Stimulated activated CD8-positive, alpha-beta memory T cell treated with anti-CD3 and anti-CD28 coated beads, Interleukin-4, amount 100 ng/mL, for 1 hour (primary cell): ENCODE measurements at places on chromosomes 7 and 10.
A peak's percentile ranks its signal among the peaks of the same experiment; 100 is the strongest.

DNA sequence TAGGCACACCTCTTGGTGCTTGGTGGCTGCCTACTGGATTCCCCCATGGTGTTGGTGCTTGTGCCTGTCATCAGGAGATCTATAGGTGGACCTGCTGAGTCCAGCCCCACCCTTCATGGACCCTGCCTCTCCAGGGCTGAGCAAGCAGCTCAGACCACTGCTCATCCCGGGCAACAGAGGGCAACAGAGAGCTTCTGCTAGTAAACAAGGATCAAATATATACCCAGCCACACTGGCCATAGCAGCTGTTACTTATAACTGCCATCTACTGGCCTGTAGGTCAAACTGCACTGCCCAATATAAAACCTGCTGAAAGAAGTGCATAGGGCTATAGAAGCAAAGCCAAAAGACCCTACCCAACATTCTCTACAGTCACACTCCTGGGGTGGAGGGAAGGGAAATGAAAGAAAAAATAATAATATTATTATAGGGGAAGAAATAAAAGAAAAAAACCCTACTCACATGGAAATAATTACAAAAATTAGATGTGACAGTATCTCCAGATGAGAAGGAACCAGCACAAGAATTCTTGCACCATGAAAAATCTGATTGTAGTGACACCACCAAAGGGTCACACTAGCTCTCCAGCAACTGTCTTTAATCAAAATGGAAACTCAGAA is 54.9 kb upstream of the ZNF800 start:
- peak; percentile 21 for DNase-seq

DNA sequence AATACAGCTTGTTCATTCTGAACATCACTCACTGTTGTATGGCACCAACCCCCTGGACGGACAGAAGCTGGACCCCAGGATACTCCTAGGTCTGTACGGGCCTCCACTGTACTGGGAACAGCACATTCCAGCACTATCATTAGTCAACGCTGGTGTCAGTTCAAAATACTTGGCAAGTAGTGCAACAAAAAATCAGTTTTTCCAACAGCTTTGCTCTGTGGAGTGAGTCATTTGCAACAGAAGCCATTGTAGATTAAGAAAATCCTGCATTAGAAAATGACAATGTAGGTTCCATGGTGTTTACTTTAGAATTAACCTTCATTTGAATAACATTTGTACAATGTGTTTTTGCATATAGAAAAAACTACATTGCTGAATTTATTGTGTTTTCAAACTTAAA is 266.6 kb downstream of the HDAC9 start:
- DNase-seq, result no peak

- DNase-seq, result no peak
Measured at GRCh38 chr7:2934984-2935740, 91.1 kb upstream of the GNA12 start.

DNA sequence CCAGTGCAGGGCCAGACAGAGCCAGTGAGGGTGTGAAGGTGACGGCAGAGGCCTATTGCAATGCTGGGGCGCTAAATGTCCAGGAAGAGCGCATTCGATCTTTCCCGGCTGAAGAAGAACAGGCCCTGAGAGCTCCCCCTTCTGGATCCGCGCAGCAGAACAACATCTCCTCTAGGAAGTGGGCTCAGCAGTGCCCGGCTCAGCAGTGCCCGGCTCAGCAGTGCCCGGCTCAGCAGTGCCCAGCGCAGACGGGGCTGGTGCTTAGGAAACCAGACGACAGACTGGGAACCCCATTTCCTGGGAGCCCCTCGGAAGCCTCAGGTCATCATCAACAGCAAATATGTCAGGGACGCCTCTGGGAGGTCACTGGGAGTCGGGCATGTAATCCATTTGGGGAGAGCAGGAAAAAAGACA is 4.7 kb upstream of the NOS3 start:
- no peak for DNase-seq

GRCh38 chr7:5698720-5699119 is 82.7 kb downstream of the RNF216 start:
- no peak for DNase-seq

DNA sequence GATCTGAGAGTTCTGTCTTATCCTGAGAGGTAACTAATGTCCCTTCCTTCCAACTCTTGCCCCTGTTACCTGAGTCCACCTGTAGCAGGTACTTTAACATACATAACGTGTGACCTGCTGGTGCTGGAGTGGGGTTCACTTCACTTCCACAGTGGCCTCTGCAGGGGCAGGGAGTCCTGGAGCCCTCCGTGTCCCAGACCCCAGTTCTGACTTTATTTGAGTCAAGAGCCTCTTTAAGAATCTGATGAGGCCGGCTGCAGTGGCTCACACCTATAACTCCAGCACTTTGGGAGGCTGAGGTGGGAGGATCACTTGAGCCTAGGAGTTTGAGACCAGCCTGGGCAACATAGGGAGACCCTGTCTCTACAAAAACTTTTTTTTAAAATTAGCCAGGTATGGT is 117.0 kb upstream of the RET start:
- DNase-seq, result no peak

- no peak for DNase-seq
Measured at GRCh38 chr7:13860734-13861133, 128.7 kb downstream of the ETV1 start.

DNA sequence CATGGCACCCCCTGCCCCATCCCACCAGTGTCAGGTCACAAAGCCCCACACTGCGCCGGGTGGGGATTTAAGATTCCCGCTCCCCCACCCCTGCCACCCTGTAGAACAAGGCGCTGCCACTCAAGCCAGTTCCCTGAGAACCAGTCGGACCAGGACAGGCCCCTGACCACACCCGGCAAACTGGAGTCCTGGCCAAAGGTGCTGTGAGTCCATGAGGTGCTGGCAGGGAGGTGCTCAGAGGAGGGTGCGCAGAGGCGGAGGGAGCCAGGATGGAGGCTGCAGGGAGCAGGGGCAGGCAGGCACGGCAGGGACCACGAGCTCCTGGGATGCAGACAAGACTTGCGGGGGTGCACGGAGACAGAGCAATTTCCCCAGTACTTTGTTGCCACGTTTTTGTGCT is 19.7 kb upstream of the GDI2 start:
- DNase-seq, result no peak

DNA sequence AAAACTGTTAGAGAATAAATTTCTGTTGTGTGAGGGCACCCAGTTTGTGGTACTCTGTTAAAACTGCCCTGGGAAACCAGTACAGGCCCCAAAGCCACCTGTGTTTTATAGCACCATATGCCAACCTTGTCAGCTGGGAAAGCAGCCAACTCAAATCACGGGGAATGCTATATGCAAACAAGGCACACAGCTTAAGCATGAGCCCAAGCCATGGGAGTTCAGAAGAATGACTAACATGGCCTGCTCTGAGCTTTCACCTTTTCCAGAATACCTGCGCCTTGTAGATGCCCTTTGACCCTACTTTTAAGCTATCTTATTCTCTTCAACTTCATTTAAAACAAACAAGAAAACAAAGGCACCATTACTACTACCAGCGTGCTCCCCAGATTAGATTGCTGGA is 5.5 kb upstream of the SLC25A13 start:
- no peak for DNase-seq

GRCh38 chr7:157981778-157982177 is 605.8 kb downstream of the PTPRN2 start:
- no peak for DNase-seq

DNA sequence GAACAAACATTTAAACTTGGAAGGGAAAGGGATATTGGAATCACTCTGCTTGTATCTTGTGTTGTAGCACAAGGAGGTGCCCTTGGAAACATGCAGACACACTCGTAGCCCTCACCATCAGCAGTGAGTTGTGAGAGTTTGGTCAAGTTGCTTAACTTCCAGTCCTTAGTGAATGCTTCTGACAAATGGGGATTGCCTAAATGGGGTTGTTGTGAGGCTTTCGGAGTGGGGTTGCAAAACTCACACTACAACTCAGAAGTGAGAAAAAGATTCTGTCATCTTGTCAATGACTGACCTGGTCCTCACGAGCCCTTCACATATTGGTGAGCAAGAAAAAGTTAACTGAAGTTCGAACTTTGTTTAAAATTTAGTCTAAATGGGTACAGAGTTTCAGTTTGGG is 29.0 kb upstream of the GSDME start:
- DNase-seq, result no peak

DNA sequence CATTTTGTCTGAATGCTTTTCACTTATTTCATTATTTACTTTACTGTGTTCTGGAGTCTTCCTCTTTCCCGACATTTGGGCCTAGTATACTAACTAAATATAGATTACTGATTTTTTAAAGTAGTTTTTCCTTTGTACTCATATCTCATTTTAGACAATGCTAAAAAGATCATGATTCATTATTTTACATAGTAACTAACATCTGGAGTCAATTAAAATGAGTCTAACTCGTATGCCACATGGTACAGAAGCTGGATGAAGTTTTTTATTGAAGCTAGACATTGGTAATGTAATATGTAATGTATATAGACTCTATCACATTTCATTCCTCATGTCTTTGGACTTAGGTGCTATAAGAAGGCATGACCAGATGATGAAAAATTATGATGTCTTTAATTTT is 156.3 kb upstream of the HGF start:
- DNase-seq, result no peak

GRCh38 chr7:102981451-102981850 is 68.7 kb downstream of the LRRC17 start:
- DNase-seq, result no peak

DNA sequence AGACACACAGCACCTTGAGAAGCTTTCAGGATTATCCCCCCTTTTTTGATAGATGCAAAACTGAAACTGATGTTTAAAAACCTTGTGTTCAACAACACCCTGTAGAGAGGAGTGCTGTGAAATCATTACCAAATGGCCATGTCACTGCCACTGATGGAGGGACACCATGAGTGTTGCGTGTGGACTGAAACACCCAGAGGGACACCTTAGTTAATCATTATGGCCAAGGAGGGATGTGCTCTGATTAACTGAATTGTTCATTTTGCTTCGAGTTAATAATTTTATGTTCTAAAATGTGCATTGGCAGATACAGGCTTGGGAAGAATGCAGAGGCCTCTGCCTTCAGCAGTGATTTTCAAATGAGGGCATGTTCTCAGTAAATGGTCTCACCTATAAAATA is 226.0 kb downstream of the KLF6 start:
- no peak for DNase-seq

DNA sequence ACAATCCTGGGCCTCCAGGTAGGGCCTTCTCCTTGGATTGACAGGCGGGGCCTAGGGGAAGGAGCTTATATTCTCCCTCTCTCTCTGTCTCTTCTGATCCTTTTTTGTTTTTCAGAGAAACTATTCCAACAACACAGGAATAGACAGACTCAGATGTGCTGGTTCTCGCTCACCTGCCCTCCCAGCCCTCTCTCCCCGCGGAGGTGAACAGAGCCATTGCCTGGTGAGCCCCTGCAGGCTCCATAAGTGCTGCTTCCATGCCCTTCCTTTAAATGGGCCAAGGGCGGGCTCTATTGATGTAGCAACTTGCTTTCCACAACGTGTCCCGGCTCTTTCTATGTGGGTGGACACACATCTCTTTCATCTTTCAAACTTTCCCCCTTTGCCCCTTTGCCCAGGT is 47.2 kb upstream of the IGFBP3 start:
- DNase-seq, result no peak

DNA sequence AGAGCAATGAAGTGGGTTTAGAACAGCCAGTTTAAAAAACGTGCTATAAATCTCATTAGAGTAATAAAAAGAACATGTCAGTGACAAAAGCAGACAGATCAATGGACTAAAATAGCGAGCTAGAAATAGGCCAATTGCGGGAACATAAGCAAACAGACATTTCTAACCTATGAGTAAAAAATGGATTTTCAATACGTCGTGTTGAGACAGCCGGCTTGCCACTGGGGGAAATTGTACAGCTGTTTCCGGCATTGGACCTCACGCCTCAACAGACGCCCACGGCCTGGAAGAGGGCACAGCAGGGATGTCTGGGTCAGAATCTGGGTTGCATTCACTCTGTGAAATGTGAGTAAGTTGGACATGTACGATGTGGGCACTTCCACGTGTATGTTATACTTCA is 92.9 kb downstream of the SVOPL start:
- no peak for DNase-seq

GRCh38 chr7:6317797-6318438 is 45.5 kb upstream of the CYTH3 start:
- no peak for DNase-seq

GRCh38 chr10:54983255-54983654 is 182.2 kb upstream of the PCDH15 start:
- no peak for DNase-seq

DNA sequence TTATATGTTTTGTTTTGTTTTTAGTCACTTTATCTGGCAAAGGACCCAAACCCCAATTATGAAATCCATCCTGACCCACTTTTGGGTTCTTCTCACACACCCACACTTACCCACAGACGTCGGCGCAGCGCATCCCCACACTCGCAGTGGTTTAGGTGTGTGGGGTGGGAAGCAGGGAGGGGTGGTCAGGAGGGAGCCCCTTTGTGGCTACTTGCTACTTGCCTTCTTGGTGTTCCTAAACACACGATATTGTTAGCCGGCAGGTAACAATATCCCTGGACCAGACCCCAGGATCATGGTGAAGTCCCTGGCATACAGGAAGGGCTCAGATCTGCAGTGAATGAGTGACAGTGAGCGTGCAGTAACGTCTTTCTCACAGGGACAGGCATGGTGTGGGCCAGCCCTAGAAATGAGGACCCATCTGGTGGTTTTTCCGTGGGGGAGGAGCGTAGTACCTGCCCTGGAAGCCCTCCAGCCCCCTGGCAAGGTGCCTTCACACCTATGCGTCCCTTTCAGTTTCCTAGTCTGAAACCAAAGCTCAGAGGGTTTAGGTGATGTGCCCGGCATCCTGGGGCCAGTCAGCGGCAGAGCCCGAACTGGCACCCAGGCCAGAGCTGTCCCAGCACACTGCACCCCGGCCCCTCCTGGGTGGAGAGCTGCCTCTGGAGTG is 4.4 kb downstream of the SPOCK2 start:
- DNase-seq, result no peak

DNA sequence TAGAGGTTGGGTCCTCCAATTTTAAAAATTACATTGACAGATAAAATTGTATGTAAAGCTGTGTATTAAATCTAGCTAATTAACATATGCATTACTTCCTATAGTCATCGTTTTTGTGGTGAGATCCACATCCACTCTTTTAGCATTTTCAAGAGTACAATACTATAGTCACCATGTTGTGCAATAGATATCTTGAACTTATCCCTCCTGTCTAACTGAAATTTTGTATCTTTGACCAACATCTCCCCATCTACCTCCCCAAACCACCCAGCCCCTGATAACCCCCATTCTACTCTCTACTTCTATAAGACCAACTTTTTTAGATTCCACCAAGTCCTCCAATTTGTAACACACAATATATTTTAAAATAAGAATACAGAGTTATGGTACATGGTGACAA is 208.0 kb downstream of the RELN start:
- no peak for DNase-seq

DNA sequence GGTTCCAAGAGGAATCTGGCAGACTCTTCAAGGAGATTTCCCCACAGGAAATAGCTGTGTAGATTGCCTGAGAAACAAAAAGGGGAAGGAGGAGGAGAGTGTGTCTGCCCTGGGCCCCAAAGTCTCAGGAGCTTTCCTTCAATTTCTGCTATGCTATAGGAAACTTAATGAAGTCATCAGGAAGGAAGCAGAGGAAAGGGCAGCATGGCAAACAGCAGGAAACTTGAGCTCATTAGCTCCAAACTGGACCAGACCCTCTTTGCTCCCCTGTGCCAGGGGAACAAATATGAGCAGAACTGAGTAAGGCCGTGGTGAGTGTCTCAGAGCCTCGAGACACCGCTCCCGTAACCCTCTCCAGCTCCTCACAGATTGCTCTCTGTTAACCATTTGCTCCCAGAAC is 4.8 kb upstream of the KCNIP2 start:
- DNase-seq, result no peak
